Activated CD4-positive, alpha-beta T cell treated with anti-CD3 and anti-CD28 coated beads, Interleukin-2, amount 10 ng/mL, durations not matched to agents 24 days and 14 days (primary cell): ENCODE measurements at places on chromosomes 11 and 22.
A peak's percentile ranks its signal among the peaks of the same experiment; 100 is the strongest.

GRCh38 chr11:70916351-70916750, 336.0 kb downstream of the SHANK2 start:
- DNase-seq: no peak

DNA sequence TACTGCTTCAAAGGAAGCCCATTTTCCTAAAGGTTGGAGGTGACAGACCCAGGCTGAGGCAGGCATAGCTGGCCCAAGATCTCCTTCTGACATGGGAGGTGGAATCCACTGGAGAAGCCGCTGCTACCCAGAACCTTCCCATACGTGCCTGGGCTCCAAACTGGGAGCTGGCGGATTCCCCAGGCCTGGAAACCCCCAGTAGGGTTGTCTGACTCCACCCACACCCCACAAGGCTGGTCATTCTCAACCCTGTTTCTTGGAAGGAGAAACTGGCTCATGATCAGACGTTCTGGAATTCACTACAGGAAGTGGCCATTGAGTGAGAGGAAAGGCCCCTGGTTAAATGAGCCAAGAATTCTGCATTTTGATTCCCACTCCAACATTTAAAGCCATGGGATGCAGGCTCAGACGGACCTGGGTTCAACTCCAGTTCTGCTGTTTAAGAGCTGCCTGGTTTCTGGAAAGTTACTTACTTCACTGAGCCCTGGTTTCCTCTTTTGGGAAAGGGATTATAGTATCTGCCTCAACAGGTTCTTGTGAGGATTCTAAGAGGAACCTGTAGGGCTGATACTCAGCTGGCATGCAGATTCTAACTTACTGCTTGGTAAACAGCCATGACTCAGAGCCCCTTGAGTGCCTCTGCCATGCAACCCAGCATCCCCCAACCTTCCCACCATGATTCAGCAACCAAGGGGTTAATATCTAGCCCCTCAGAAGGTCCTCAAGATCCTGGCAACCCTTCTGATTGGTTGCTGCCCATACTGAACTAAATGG, 19.4 kb upstream of the TSKU start:
- DNase-seq: no peak

- DNase-seq: no peak
These were observed 209.1 kb downstream of the ST3GAL4 start for GRCh38 chr11:126564566-126564965.

- DNase-seq: no peak
These were observed 4.4 kb upstream of the FBXO3 start for GRCh38 chr11:33778675-33779074.

GRCh38 chr11:71302911-71303310, 50.5 kb upstream of the SHANK2 start:
- no peak for DNase-seq

DNA sequence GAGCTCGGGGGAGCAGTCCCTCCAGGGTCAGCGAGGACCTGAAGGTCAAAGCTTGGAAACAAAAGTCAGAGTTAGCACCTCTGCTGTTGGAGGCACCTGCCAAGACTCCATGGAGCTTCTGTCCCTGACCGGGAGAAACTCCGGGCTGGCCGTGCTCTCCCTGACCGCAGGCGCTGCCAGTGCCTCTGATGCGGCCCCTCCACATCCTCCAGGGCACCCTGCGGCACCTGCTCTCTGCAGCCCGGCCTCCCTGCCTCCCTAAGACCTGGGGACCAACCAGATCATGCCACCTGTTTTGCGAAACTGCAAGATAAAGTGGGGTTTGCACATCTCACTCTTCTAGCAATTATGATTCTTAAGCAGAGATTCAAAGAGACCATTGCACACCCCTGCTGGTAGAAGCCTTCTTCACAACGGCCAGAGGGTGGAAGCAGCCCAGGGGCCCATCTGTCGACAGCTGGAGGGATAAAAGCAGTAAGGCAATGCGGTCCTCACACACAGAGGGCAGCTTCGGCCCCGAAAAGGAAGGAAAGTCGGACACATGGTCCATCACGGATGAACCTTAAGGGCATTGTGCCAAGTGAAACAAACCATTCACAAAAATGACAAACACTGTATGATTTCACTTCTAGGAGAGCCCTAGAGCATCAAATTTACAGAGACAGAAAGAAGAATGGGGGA, 477.1 kb downstream of the BRD1 start:
- DNase-seq: no peak

DNA sequence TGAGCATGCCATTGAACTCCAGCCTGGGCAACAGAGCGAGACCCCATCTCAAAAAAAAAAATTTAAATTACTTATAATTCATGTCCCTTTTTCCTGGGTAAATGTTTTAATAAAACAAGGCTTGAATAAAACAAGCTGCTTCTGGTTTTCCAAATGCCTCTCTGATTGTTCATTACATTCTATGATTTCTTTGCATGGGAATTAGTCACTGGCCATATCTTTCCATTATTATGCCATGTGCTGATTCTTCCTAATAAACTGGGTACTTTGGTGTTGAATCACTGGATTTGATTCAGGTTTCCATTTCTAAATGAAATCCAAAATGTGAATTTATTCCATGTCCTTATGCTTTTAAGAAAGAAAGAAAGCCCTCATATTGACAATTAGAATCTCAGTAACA, 42.6 kb downstream of the ZNF215 start:
- DNase-seq: no peak

- peak; percentile 82 for DNase-seq
These were observed 25.4 kb upstream of the SORL1 start for GRCh38 chr11:121426476-121427399.

DNA sequence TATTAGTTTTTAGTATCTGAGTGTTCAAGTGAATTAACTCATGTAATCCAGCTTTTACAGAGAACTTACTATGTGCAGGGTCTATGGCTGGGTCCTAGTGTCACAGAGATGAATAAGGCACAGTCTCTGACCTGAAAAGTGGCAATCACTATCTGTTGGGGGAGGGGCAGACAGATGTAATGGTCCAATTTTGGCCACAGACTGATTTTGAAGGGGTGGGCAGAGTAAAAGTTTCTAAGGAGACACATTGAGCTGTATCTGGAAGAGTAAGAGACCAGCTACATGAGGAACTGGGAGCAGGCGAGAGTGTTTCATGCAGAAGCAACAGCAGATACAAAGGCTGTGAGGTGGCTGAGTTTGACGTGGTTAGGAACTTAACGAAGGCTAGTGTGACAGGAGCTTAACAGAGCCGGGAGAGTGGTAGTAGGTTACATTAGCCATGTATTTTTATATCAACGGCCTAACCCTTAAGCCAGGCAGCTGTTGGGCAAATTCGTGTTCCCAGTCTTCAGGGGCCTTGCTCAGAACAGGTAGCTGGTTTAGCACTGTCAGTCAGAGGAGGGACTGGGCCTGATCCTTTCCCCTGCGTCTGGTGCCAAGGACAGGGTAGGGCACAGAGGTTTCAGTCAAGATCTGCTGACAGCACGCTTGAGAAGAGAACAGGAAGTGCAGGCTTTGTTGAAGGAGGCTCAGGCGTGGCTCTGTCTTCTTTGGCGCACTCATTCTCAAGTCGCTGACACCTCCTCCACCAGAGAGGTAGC, 1.4 kb upstream of the STIM1 start:
- peak; percentile 92 for DNase-seq

DNA sequence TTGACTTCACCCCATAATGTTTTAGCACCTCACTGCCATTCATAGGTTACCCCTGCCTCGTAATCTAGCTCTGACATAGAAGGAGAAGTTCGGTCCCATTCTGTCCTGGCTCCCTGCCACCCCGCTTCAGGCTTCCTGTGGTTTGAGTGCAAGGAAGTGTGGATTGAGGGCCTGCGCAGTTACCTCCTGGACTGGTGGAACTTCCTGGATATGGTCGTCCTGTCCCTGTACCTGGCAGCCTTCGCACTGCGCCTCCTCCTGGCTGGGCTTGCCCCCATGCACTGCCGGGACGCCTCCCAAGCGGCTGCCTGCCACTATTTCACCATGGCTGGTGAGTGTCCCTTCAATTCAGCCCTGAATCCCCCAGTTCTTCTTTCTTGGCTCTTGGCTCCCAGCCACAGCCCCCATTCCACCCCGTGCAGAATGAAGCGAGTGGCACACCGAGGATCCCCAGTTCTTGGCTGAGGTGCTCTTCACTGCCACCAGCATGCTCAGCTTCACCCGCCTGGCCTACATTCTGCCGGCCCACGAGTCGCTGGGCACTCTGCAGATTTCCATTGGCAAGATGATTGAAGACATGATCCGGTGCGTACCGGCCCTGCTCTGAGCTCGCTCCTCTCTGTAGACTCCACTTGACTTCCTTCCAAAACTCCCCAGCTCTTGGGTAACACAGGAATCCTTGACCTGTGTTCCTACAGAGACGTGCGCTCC, 15.4 kb downstream of the ART5 start:
- no peak for DNase-seq

GRCh38 chr22:20663137-20663828, 110.6 kb upstream of the SERPIND1 start:
- DNase-seq: no peak

DNA sequence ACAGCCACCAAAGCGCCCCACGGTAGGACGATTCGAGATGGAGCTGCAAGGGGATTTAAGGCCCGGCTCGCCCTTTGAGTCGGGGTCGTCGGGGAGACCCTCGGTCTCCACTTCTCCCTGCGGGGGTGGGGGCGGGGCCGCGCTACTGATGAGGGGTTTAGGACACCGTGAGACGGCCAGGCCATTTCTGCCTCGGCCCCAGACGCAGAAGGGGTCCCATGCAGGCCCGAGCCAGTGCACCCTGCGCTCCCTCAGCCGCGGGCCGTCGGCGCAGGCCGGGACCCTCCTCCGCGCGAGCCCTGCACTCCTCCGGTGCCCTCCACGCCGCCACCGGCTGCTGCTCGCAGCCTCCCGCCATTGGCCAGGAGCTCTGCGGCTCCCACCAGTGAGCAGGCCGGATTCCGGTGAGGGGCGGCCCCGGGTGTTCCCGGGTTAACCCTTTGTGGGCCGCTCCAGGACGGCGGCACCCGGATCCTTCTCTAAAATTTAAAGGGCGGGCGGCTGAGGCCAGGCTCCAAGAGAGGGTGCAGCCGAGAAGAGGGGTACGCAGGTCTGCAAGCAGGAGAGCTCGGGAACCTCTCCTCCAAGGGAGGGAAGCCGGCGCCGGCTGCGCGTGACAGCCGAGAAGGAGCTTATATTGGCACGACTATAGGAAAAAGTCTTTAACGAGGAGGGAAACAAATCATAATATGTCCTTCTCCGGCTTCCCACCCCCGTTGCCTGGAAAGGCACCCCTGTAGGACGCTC, 18.0 kb downstream of the CREB3L1 start:
- peak; percentile 93 for DNase-seq

DNA sequence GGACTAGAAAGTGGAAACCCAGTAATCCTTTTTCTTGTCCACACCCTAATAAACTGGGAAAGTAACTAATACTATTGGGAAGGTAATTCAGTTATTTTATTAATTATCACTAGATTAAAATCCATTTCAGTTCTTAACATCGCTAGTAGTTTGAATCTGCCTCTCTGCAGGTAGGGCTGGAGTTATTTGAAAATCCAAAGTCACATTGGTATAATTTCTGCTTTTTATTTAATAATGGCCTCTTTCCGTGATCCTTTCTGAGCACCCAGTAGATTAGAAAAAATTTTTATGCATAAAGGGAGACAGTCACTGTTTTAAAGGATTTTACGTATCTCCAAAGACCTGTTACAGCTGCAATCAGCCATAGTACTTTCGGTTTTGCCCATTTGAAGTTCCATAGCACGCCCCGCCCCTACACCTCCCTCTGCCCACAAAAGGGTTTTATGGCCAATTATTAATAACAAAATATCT, 605 bp upstream of the COPB1 start:
- DNase-seq: peak; percentile 87
